IMR-90 (cell line): ENCODE measurements at places on chromosomes 1 and 21. TPM values are rescaled to one million over a fixed set of nuclear protein-coding genes. Genes with fewer than 3 reads are reported as not detected.

FCRL5 gene
- total RNA-seq = not detected in 2 replicates

MAP3K21 gene
- 0.18 and 0.28 TPM in 2 replicates for total RNA-seq

OTUD7B gene
- 18.1 and 18.6 TPM in 2 replicates for total RNA-seq

DARS2 gene
- 18.8 and 22.8 TPM in 2 replicates for total RNA-seq

BTBD19 gene
- total RNA-seq = 0.56 and 0.90 TPM in 2 replicates

SPRR2A gene
- not detected in 2 replicates for total RNA-seq

NPL gene
- 0.36 and 0.83 TPM in 2 replicates for total RNA-seq

POTED gene
- not detected in 2 replicates for total RNA-seq

SYT14 gene
- 1.3 and 1.4 TPM in 2 replicates for total RNA-seq

EXO1 gene
- 12.9 and 18.9 TPM in 2 replicates for total RNA-seq

HSPG2 gene
- total RNA-seq = 15.8 and 23.3 TPM in 2 replicates

CHI3L2 gene
- total RNA-seq = 0.18 TPM in 1 of 2 replicates, not detected in the other

TMEM269 gene
- not detected in 2 replicates for total RNA-seq

SLC30A10 gene
- not detected in 2 replicates for total RNA-seq

MFAP2 gene
- 2.5 and 3.9 TPM in 2 replicates for total RNA-seq

FAM163A gene
- not detected in 2 replicates for total RNA-seq

FABP3 gene
- 4.8 and 5.6 TPM in 2 replicates for total RNA-seq

AMY2A gene
- not detected in 2 replicates for total RNA-seq
